ENCODE measurements at places on chromosomes 16 and 17.

- no peak for DNase-seq
These were observed 11.4 kb downstream of the SLC13A5 start for GRCh38 chr17:6701719-6702118.

- peak; percentile 58 for DNase-seq
These were observed 24.0 kb downstream of the IGF2BP1 start for GRCh38 chr17:49021095-49021767.

DNA sequence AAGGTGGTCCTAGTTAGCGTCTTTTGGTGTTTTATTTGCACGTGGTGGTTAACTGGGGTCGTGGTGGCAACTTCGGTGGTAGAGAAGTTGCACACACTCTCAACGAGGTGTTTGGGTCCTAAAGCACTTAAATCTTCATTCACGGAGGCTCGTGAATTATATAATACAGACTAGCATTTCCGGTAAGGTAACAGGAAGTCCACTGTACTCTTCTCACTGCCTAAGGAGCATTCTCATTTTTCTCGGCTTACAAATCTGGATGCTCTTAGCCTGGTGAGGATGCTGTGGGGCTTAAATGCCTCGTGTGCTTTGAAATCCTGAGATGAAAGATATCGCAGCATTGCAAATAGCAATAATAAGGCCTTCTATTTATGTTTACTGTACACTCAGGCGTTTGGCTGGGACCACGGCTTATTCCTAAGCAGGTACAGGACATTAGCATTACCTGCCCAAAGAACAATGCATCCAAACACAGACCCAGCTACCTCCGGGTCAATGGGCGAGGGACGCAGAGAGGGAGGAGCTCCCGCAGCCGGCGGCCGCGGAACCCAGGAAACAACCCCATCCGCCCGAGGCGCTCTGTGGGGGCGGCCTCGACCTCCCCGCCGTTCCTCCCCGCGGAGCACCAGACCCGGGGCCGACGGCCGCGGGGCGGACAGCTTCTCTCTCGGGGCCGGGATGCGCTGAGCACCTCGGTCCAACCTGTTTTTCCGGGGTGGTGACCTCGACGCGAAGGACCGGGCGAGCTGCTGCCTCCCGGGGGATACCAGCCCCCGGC is 856 bp downstream of the DNAJA2 start:
- DNase-seq, result peak; percentile 25

DNA sequence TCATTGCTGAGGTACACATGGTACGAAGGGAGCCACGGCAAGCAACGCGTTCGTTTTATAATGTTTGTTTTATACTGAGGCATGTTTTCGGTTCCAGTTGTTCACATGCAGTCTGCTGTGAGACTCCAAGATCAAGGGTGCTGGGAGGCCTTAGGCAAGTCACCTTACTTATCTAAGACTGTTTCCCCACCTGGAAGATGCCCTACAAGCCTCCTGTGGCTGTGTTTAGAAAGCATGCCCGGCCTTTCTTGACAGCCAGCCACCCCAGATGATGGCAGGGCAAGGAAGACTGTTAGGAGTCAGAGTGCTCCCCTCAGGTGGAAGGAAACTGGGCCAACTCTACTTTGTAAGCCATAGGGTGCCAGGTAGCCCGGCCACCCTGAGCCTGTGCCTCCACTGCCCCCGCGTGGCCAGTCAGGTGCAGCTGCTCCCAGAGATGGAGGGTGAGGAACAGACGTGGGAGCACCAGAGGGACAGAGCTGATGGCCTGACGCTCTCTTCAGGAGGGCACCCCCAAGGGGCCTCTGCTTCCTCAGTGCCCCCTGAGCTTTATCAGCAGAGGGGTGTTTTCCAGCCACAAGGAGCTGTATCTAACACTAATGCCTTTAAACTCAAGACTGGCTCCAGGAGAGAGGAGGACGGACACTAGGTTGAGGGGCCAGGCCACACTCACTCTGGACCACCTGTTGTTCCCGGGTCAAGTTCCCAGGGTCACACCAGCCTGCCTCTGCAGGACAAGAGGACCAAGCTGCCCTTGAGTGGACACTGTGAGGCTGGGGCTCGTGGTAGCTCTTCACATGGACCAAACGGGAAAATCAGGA is 5.4 kb downstream of the NAT9 start:
- peak; percentile 51 for DNase-seq

DNA sequence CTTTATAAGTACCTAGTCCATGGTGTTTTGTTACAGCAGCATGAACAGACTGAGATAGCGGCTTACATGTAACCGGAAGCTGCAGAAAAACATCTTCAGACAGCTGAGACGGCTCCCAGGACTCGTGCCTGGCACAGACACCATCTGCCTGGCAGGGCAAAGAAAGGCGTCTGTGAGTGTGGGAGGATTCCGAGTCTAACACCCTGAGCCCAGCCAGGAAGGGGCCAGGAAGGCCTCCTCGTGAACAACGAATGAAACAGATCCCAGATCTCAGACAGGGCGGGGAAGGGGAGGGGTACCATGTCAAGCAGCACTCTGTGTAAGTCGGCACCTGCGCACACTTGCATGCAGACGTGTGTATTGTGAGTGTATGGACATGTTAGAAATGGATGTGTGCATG is 4.4 kb upstream of the CSNK1D start:
- DNase-seq, result no peak

DNA sequence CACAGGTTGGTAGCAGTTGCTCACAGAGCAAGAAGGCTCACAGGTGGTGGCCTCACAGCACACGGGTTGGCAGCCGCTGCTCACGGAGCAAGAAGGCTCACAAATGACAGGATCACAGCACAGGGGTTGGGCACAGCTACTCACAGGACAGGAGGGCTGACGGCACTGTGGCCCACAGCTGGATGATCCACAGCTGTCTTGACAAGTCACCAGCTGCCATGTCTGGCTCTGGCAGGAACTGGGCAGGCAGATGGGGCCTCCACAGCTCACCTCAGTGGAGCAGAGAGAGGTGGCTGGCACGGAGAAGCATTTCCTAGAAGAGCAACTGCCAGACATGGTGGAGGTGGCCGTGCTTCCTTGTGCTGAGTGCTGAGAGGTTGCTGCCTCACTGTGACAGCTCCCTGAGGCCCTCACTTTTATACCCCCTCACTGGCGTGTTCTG is at the start of gene KRTAP16-1:
Gene KRTAP16-1 (minus strand): TSS at position 392 of the 442 bp plus-strand sequence. CDS start 56 bp downstream, at position 336.
- DNase-seq, result no peak

- DNase-seq, result peak; percentile 3
These were observed 430.4 kb upstream of the CDH5 start for GRCh38 chr16:65936096-65936495.

GRCh38 chr17:79745641-79746105 is 14.9 kb downstream of the ENPP7 start:
- DNase-seq, result no peak

GRCh38 chr17:8963647-8964258 is 1.8 kb downstream of the PIK3R5 start:
- DNase-seq, result no peak

- DNase-seq, result no peak
These were observed 83.1 kb upstream of the CACNG5 start for GRCh38 chr17:66751771-66752170.

DNA sequence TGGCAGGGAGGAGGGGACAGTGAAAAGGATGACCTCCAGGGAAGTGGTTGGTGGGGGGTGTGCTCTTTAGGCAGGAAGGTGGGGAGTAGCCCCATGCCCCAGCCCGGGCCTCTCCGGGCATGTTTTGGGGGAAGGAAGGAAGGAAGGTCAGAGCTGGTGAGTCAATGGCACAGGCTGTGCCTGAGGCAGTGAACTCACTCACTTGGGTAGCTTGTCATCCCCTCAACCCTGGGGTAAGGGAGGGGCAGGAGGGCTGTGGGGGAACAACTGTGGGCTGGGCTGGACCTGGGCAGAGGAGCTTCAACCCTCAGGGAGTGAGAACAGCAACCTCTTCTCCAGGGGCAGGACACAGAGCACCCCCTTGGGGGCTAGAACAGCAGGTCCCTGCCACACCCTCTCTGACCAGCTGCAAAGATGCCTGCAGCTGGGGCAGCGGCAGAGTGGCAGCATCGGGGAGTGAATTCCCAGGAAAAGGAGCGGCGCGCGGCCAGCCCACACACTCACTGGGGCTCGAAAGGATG is 6.3 kb downstream of the CSF3 start:
- DNase-seq, result peak; percentile 42

GRCh38 chr17:20266806-20267458 is 200.4 kb downstream of the LGALS9B start:
- peak; percentile 65 for DNase-seq

DNA sequence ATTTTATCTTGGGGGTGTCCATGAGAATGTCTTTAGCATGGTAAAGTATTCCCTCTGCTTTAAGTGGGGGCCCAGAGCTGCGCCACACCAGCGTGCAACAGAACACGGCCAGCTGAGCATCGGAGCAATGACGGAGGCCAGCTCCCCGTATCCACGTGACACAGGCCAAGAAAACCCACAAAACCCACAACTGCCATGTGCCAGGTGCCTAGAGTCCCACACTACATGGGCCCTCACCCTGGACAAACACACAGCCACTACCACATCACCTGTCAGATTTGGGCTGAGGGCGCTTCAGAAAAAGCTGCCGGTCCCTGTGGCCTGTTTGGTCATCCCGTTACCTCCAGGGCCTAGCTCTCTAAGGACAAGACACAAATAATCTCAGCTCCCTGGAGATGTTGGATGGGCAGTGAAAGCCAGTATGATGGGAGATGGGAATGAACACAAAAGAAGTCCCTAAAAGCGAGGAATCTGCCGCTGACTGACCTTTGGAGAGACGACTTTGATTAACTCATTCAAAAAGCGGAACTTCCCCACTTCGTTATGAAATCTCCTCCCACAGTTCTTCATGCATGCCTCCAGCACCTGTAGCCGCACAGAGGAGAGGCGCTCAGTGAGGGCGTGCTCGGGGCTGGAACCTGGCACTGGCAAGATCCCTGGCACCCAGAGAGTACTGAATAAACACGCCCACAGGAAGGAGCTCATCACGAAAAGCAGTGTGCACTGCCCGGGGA is 17.1 kb downstream of the GGA3 start:
- DNase-seq, result no peak

GRCh38 chr17:4083187-4083586 is 59.6 kb downstream of the ZZEF1 start:
- no peak for DNase-seq

DNA sequence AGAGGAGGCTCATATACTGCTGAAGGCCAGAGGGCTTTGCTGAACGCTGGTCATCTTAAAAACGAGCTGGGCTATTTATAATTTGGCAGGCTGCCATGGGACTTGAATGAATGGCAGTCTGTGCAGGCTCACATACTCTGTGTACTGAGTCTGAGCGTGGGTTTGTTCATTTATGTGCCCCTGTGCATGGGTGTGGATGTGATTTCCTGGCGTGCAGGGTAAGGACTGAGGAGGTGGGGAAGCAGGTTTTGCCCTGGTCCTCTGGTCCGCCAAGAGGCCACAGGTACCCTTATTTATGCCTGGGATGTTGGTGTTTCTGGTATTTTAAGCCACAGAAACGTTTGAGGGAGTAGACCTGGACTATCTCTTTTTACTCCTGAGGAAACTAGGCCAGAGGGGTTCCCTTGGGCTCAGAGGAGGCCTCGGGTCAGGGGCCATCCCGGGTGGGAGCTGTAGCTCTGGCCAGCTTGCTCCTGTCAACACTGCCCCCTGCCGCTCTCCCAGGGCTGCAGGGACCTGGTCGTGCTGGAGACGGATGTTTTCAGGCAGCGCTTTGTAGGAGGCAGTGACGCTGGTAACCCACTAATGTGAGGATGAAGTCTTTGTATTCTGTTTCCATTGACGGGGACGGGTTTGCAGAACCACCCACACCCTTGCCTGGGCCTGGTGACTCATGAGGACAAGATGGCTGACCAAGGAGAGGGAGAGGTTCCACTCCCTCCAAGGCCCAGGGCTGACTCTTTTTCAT is 184.4 kb downstream of the MSI2 start:
- DNase-seq, result peak; percentile 98

DNA sequence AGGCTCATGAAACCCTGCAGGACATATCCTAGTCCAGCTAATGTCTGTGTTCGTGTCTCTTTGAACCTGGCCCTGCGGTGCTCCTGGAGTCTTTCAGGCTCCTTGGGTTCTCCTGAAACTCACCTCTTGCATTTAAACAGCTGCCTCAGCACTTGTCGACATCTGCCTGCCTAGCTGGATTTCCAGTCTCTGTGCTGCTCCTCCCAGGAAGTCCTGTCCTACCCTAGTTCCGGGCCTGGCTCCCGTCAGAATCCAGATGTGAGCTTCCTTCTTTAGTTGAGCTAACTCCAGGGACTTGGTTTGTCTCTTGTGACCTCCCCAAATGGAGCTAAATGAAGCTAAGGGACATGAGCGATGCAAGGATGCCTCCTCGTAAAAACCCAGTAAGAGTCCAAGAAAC is 155.2 kb upstream of the PIRT start:
- no peak for DNase-seq

GRCh38 chr16:64206862-64207261 is 915.0 kb downstream of the CDH11 start:
- no peak for DNase-seq

DNA sequence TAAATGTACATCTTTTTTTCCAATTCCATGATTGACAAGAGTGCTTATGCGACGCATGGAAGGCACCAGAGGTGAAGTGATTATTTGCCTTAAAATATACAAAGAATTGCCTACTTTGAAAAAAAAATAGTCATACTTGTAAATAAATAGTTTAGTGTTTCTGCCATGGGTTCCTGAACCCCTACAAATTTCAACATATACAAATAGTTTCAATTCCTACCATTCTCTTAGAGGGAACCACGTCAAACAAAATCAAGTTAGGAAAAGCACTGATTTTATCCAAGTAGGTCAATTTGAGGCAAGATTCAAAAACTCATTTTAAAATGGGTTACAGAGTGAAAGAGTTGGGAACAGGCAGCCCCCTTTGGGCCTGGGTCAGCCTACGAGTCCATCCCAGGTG is 11.7 kb downstream of the CMTM3 start:
- DNase-seq, result no peak

- DNase-seq, result no peak
These were observed 1005.7 kb downstream of the CDH11 start for GRCh38 chr16:64116151-64116550.

DNA sequence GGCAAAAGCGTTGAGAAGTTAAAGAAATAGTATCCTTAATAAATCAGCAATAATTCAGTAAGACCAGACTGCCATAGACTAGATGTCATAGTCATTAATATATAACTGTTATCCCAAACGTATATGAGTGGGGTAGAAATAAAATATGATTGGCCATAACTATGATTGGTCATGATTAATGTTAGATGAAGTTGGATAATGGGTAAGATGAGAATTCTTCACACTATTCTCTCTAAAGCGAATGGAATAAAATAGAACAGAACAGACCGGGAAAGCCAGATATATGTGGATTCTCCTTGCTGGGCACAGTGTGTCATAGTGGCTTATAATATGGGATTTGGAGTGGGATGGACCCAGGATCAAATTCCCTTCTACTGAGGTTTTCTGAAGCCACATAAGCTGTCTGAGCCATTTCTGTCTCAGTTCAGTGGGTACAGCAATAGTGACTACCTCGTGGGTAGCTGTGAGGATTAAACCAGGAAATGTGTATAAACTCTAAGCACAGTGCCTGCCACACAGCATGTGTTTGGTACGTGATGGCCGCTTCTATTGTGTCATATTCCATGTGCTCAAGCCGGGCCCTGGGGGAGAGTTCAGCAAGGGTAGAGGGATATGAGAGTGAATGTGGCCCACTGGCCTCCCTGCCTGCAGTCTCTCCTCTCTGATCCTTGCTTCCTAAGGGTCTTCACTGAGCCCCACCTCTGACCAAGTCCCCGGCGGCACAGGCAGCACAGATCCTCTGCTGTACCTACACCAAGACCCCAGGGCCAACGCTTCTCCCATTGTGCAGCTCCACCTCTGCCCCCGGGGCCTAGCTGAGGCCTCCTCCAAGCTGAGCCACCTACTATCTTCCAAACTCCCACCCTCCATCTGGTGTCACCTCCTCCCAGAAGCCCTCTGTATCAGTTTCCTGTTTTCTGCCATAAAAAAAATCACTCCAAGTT is 3.7 kb downstream of the CETP start:
- DNase-seq, result no peak
